ENCODE measurements at places on chromosomes 1 and 21.

DNA sequence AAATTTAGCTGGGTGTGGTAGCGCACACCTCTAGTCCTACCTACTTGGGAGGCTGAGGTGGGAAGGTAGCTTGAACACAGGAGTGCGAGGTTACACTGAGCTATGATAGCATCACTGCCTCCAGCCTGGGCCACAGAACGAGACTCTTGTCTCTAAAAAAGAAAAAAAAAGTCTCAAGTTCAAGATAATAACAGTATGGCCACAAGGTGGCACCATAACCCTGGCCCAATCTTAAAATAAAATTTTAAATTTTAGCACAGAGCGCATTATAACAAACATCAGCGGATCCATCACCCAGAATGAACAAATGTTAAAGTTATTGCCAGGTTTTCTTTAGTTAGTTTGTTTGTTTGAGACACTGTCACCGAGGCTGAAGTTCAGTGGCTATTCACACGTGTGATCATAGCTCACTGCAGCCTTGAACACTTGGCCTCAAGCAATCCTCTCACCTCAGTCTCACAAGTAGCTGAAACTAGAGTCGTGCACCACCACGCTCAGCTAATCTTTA is 2.9 kb upstream of the HTR6 start:
- DNase-seq = peak; percentile 39

DNA sequence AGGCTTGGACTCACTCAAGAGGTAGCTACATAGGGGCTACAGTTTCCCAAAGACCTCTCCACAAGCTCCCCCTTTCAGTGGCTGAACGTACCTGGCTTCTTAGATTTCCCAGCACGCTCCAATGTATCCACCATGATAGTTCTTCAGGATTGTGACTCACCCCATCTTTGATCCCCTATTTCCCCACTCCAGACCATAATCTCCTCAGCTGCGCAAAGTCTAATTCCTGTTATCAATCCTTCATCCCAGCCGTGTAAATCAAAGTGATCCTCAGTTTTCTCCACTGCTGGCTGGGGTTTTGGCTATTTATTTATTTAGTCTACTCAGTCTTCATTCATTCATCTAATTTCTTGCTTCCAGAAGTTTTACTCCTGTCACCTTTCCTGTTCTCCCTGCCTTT is 13.1 kb upstream of the CTPS1 start:
- no peak for DNase-seq

GRCh38 chr1:217506878-217507277 is 124.0 kb downstream of the GPATCH2 start:
- no peak for DNase-seq

DNA sequence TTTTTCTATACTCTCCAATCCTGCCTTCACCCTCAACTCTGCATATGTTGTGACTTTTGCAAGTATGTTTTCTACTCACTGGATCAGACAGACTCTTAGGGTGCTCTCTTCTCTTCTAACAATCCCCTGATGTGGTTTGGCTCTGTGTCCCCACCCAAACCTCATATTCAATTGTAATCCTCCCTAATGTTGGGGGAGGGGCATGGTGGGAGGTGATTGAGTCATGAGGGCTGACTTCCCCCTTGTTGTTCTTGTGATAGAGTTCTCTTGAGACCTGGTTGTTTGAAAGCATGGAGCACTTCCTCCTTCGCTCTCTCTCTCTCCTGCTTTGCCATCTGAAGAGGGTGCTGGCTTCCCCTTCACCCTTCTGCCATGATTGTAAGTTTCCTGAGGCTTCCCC is 148.9 kb upstream of the IGSF21 start:
- DNase-seq = no peak

DNA sequence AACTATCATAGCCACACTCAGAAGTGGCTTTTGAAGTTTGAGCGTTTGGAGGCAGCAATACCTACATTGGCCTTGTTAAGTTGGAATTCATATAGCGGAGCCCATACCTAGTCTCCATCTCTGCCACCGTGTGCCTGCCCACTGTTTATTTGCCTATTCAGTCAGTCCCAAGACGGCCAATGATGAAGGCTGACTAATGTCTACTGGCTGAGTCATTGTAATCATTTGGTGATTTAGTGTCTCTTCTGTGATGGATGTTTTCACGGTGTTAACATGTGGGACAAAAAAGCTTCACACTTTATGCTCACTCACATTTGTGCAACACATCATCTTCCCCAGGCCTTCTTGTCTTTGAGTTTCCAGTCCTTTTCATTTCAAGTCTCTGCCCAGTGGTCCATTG is 92.6 kb upstream of the PBX1 start:
- no peak for DNase-seq

DNA sequence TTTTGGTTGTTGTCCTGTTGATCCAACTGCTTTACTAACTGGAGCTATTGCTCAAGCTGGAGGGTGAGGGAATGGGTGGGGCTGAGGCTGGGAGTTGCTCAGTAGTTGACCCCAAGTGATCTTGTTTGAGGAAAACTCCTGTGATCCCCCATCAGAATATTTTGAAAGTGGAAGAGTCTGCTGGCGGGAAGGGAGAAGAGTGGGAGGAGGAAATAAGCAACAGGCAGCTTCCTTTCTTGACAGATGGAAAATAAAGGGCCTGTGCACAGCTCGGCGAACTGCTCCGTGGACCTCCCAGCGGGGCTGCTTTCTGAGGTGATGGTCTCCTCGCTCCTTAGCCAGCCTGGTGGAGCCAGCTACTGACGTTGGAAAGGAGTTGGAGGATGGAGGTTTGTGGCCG is 199.1 kb upstream of the LMO4 start:
- no peak for DNase-seq

DNA sequence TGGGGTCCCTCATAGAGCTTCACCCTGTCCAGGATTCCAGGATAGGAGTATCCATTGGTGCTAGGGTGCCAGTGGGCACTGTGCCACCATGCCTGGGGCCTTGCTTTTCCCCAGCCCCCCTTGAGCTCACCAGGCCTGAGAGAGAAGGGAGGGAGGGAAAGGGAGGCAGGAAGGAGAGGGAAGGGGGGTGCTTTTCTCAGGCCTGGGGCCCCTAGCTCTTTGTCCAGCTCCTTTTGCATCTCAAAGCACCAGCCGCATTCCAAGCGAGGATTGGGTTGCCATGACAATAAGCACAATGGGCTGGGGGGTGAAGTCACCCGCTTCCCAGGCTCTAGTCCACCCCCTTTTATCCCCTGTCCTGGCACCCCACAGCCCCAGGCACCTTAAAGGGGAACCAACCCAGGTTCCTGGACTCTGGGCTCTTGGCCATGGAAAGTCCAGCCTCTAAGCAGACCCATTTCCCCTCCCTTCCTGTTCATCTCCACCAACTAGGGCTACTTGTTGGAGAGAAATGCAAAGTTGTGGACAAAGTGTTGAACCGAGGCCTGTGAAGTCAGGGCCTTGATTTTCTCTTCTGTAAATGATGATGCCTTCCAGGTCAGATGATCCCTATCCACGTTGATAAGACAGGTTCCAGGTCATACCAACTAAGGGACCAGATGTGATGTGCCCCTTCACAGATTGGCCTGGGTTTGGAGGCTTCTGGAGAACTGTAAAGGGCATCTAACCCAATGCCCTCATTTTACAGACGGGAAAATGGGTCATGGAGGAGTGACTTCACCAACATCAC is 11.4 kb downstream of the THBS3 start:
- no peak for DNase-seq

Measured in NCI-H526 (cell line).